ENCODE measurements at places on chromosomes 5 and 9.

- no peak for DNase-seq
Measured at GRCh38 chr9:6723881-6724420, 33.8 kb upstream of the KDM4C start.

DNA sequence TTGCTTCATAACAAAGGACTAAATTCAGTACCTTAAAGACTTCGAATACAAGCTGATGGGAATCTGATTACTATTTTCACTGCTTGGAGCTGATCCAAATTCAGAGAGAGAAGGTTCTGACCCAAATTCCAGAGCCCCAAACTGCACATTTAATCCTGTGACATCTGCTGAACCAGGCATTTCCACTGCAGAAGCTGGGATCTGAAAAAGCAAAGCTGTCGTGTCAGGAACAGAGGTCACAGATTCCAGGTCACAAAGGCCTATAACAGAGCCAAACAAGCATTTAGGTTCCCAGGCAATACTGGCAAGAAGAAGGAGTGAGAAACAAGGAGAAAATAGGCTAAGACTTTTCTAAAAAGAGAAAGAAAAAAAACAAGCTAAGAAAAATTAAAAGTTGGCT lies 105.3 kb downstream of the UBAP2 start:
- DNase-seq = no peak

- DNase-seq = no peak
Measured at GRCh38 chr5:32223972-32224609, 50.0 kb upstream of the GOLPH3 start.

DNA sequence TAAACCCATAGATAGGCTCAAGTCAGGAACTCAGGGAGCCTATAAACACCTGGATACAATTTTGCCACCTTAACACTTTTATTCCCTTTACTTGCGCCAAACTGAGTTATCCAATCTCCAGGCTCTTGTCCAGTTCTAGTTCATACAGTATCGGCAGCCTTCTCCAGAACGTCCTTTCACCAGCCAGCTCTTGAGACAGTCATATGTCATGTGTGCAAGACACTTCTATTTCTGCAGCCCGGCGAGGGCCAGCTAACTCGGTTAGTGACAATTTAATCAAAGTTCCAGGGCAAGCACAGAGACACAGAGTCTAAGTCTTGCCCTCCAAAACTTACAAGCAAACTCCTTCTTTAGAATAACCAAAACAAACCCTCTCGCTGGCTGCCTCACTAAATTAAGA lies 12.9 kb downstream of the ABCA1 start:
- DNase-seq = no peak

DNA sequence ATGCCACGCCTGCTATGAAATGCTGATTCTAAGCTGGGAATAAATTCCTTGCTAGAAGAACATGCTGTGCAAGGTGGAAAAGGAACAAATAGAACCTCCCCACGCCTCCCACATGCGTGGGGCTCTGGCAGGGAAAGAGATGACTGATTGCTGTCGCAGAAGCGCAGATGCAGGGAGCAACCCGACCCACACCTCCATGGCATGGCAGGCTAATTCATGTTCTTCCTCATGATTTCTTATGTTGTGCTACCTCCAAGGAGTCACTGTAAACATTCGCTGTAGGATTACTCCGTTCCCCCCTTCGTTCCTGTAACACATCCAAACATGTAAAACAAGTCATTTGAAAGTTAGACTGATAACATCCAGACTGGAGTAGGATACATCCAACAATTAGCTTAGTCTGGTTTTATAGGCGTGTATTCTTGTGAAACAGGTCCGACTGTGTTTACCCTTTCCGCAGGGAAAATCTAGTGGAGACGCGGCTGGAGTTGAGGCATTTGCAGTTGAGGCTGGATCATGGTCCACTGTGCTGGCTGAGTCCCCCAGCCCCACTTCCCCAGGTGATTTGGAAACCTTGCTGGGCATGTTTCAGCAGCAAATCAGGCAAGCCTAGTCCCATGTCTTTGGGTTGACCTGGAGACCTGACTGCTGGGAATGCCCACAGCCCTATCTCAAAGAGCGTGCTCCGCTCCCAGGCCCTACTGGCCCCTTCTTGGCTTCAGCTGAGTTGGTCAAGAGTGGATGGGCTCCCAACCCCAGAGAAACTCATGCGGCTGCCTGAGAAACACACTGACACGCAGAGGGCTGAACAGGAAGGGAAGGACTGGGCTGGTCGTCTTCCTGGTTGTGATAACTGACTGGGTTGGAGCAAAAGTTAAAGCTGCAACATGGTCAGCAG lies 24.8 kb upstream of the ANKRD33B start:
- no peak for DNase-seq

GRCh38 chr5:112682621-112683061 lies 55.0 kb upstream of the APC start:
- DNase-seq = no peak

GRCh38 chr9:86077276-86077675 lies 22.1 kb downstream of the GOLM1 start:
- no peak for DNase-seq

DNA sequence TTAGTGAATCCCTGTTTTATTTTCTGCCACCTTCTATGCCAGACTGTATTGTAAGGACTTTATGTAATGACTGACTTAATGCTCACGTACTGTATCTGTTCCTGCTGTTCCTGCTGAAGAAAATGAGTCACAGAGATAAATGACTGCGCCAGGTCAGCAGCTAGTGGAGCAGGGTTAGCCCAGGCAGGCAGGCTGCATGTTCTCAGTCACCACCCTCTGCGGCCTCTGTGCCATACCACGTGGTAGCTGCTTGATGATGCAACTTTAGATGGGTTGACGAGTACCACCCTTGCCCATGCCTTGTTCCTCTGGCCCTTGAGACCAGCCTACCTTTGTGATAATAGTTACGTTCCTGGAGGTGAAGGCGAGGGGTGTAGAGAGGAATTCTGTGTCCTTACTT lies 161.9 kb downstream of the TRIO start:
- no peak for DNase-seq

DNA sequence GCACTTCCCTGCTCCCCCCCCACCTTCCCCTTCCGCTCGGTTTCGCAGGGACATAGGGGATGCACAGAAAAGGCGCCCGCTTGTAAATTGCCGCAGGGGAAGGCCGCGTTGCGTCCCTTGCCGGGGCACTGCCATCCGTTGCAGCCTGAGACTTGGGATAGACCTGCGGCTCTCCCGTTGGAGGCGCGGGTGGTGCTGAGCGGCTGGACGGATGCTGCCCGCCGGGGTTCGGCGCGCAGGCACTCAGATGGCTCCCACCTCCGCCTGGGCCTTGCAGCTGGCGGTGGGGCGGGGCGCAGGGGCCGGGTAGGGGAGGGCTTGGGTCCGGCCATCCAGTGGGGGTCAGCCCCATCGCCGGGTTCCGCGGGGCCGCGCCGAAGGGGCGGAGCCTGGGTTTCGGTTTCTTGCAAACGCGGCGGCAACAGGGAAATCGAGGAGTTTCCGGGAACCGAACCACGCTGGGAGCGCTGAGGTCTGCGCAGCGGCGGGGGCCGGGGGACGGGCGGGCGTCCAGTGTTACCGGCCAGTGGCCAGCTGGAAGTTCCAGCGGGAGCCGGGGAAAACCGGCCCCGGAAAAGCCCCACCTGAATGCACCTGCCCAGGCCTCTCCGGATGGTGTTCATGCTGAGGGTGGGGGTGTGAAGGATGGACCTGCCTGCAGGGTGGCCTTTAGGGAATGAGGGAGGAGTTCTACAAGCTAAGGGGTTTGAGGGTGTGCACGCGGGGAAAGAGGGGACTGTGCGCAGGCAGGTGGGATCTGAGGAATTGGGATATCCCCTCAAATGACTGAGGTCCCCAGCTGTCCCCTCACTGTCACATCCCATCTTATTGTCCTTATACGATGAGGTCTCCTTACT lies 6.3 kb upstream of the IRF1 start:
- DNase-seq = no peak

DNA sequence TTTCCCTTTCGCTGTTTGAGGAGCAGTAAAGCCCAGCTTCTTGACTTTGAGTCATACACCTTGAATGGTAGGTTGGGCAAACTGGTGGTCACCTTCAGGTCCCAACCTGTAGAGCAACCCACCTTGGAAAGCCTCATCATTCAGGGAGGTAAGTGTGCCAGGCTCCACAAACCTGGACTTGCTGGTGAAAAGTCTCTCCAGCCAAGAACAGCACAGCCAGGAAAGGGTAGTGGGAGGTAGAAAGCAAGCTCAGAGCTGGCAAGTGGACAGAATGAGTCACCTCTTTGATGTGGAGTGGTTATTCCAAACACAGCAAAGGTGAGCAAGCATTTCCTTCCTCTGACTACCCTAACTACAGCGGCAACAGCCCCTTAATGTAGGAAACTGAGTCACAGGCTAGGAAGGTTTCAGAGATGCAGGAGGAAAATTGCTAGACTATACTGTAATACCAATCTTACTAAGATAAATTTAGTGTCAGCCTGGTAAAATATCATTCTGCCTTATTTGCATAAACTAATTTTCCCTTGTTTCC lies 117.5 kb upstream of the MTAP start:
- no peak for DNase-seq

GRCh38 chr5:68074048-68074632 lies 141.4 kb upstream of the PIK3R1 start:
- DNase-seq = no peak

GRCh38 chr5:37494756-37495155 lies 115.6 kb downstream of the WDR70 start:
- no peak for DNase-seq

DNA sequence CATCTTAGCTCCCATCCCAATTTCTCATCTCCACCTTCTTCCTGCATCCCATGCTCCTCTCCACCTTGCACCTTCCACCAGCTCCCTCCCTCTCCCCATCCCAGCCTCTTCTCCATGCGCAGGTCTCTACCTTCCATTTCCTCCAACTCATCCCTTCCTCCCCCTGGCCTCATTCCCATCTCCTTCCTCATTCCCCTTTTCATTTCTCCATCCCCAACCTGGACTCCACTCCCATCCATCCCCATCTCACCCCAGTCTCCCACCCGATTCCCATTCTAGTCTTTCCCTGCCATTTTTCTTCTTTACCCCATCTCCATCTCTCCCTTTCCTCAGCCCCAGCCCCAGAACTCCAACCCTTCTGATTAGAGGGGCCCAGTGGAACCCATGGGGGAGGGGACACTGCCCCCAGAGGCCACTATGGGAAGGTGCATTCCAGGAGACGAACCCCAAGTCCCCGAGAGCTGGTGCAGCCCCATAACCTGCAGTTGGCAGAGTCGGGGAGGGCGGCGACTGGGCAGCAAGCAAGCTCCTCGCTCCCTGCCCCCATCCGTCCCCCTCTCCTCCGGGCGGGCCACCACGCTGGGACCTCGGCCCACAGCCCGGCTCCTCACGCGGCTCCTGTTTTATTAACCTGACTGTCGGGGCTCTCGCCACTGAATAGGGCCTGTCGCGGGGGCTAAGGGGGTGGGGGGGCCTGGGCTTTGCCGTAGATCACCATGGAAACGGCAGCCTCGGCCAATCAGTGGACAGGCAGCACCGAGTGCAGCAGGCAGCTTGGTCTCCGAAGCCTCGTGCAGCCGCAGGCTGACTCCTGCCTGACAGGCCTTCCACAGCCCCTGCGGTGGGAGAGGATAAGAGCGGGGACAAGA lies 66.7 kb downstream of the PCDH1 start:
- peak; percentile 9 for DNase-seq

- DNase-seq = no peak
Measured at GRCh38 chr5:138623053-138623452, 47.9 kb upstream of the HSPA9 start.

- no peak for DNase-seq
Measured at GRCh38 chr5:670396-671270, 22.5 kb downstream of the TPPP start.

DNA sequence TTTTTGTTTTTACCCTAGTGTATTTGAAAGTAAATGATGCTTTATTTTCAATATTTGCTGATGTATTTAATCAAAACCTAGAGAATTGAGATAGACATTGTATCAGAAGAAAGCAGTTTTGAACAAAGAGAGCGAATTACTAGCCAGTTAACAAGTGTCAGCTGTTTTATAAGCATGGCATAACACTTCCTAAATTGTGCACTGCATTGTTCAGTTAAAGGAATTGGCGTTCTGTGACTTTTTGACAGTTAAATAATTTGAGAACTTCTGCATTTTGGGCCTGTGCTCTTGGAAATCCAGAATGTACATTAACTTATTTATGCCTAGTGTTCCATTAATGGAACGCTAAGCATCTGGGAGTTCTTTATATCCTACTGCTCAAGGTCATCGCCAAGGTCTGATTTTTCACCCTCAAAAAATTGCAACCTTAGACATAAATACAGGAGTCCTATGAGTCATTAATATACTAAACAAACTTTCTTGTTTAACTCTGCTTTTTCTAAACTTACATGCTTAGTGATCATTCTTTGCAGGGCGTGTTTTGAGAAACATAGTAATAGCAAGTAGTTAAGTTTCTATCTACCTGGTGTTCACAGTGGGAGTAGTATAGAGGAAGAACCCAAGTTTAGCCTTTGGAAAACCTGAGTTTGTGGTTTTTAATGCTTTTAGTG lies 31.1 kb downstream of the RASA1 start:
- DNase-seq = no peak

GRCh38 chr9:71271602-71272001 lies 150.2 kb upstream of the TRPM3 start:
- DNase-seq = no peak

- DNase-seq = no peak
Measured at GRCh38 chr9:70510157-70510770, 95.8 kb upstream of the KLF9 start.

DNA sequence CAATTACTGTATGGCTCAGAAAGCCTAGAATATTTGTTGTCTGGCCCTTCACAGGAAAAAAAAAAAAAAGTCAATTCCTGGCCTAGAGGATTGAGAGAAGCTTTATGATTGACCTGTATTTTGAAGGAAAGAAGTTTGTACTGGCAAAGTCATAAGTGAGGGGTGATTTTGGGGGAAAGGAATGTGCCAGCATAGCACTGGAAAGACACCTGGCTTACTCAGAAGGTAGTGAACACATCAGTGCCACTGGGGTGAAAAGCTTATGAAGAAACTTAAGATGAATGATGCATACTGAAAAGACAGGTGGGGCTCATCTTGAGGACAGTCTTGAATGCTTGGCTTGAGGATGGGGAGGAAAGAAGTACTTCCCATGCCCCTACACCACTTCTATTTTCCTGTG lies 127.9 kb upstream of the RASA1 start:
- no peak for DNase-seq

GRCh38 chr5:14552017-14552416 lies 29.6 kb upstream of the OTULINL start:
- no peak for DNase-seq

- DNase-seq = no peak
Measured at GRCh38 chr9:27189426-27189825, 80.4 kb downstream of the TEK start.

DNA sequence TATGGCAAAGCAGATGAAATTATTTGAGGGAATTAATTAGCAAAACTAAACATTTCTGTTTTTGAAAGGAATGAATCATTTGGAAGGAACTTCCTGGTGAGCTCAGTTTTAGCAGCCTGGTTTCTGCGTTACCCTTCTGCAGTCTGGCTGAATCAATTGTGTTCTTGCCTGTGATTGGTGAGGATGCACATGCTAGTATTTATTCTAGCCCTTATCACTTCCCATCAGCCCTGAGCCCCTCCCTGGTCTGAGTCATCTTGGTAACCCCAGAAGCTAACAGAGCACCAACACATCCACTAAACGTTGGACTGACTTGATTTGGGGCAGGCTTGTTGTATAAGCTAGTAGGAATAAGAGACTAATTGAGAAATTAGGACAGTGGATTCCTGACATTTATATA lies 6.6 kb downstream of the TJP2 start:
- no peak for DNase-seq
